Renal cortex interstitium (tissue), 15 donors: ENCODE measurements at places on chromosomes 6 and 20. TPM values are rescaled to one million over a fixed set of nuclear protein-coding genes. Genes with fewer than 3 reads are reported as not detected.
A peak's percentile ranks its signal among the peaks of the same experiment; 100 is the strongest.

CNR1 gene
- polyA plus RNA-seq, result 0.95 TPM

DNA sequence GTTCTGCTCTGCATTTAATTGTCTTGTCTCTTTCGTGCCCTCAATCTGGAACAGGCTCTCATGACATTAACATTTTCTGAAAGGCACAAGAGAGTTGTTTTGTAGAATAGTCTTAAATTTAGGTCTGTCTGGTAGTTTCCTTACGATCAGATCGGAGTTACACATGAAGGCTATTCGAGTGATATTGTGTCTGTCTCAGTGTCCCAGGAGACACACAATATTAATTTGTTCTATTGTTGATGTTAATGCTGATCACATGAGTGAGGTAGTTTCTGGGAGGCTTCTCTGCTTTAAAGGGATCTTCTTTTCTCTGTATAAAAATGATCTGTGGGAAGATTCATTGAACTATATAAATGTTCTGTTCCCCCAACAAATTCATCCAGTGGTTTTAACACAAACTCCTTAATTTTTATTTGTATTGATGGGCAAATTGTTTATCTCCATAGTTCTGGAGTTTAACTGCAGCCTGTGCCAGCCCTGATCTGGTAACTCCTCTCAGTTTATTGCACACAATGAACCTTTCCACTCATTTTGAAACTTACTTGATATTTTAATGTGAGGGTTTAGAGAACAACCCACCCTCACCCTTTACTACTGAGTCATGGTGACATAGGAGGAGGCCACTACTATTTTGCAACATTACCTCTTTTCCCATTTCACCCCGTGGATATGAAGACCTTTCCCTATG, 223.0 kb downstream of the CBLN4 start:
- no peak for DNase-seq

- peak; percentile 88 for DNase-seq
These were observed at the start of gene REV3L for GRCh38 chr6:111482959-111483735. Gene REV3L (minus strand): TSS chr6:111483218. CDS start chr6:111482888, 330 bp downstream.

DNA sequence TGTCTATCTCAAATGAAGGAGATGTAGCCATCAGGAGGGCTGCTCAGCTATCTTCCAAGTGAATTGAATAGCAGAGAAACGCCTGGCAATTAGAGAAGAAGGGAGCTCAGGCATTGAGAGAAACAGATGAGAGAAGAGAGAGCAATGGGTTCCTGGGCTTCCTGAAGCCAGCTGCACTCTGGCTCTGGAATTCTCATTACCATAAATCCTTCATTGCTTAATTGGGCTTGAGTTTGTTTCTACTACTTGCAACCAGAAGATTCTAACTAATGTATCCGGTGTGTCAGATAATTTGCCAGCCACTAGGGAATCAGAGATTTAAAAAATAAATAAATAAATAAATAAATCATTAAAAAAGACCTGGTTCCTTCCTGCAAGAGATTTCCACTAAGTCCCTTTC, 25.0 kb upstream of the CDKAL1 start:
- DNase-seq, result no peak

SLC22A16 gene
- polyA plus RNA-seq, result 0.93 TPM

- no peak for DNase-seq
These were observed 3.4 kb upstream of the BHLHE23 start for GRCh38 chr20:63009988-63010769.

- DNase-seq, result peak; percentile 23
These were observed 24.4 kb downstream of the ANGPT4 start for GRCh38 chr20:891706-892080.

ACSS1 gene
- polyA plus RNA-seq, result 27.1 TPM

ABRACL gene
- polyA plus RNA-seq, result 50.4 TPM

GRCh38 chr6:36625158-36625919, 31.2 kb downstream of the SRSF3 start:
- peak; percentile 67 for DNase-seq

DNA sequence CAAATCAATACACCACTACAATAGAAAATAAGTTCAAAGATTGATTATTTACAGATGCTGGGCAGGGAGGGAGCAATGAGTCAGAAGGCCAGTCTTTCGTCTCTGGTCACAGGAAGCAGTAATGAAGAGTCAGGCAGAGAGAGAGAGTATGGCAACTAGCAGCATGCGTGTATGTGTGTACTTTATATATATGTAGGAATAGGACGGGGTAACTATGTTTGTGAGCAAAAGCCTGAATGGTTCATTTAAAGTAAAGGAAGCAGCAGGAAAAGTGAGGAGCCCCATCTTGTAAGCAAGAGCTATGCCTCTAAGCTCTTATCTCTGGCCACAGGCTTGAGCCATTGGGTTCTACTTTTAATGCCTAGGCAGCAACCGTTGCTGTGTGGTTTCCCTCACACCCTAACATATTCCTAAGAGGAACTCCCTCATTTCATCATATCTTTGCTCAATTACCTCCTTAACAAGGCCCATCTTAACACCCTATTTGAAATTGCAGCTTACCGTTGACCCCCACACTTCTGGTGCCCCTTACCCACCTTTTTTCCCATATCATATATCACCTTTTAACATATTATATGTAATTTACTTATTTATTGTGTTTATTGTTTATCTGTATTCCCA, 66.6 kb downstream of the AFG1L start:
- no peak for DNase-seq

DNA sequence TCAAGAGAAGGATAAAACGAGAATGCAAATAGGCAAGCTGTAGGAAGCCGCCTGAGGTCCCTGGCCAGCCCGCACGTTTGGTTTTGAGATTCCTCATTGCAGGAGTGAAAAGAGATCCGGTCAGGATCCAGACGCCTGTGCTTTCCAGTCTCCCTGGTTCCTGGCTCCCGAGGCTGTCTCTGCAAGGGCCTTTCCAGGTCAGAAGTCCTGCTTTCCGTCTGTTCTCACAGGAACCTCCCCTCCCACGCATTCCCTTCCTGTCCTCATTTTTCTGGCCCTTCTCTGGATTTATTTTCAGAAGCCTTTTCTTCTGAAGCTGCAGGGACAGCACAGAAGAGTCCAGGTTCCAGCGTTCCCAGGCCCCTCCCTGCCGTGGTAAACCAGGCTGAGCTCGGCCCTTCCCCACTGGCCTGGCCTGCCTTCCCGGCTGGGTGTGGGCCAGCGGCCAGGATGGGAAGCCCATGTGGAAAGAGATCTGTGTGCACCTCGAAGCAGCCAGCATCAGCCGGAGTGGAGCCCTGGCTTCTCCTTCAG, 54.0 kb downstream of the TMEM242 start:
- DNase-seq, result peak; percentile 76

DNA sequence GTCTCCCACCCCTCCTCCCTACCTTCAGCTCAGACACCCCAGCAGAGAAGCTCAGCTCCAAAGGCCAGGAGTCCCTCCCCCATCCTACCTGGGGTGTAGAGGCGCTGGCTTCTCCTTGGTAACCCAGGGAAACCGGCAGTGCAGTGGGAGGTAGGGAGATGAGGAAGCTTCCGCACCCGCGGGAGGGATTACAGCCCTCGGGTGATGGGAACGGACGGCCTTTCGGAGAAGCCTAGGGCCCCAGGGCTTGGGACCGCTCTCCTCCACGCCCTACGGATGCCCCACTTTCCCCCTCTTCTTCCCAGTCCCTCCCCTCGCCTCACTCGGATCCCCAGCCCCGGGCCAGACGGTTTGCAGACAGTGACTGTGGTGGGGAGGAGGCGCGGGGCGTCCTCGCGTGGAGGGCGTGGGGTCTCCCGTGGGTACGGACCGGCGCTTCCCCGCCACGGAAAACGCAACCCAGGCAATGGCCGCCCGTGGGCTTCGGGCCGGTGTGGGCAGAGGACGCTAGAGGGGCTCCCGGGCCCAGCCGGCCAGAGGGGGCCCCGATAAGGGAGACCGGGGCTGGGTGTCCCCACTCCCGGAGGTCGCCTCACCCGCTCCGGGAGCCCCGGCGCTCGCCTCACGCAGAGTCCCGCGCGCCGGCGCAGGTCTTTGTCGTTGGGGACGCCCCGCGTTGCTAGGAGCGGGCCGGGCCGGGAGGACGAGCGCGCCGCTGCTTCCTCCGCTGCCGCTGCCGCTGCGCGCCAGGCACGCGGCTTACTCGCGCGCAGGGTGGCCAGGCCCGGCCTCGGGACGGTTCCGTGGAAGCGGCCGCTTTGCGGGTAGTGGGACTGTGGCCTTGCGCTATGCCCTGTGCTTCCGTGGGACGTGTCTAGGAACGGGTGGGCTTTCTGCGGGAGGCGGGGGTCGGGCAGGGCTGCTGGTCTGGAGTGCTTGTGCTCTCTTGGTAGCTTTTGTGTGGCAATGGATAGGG, 15.8 kb downstream of the AARS2 start:
- no peak for DNase-seq

- no peak for DNase-seq
These were observed 281.3 kb downstream of the BMP7 start for GRCh38 chr20:56985066-56985685.

DNA sequence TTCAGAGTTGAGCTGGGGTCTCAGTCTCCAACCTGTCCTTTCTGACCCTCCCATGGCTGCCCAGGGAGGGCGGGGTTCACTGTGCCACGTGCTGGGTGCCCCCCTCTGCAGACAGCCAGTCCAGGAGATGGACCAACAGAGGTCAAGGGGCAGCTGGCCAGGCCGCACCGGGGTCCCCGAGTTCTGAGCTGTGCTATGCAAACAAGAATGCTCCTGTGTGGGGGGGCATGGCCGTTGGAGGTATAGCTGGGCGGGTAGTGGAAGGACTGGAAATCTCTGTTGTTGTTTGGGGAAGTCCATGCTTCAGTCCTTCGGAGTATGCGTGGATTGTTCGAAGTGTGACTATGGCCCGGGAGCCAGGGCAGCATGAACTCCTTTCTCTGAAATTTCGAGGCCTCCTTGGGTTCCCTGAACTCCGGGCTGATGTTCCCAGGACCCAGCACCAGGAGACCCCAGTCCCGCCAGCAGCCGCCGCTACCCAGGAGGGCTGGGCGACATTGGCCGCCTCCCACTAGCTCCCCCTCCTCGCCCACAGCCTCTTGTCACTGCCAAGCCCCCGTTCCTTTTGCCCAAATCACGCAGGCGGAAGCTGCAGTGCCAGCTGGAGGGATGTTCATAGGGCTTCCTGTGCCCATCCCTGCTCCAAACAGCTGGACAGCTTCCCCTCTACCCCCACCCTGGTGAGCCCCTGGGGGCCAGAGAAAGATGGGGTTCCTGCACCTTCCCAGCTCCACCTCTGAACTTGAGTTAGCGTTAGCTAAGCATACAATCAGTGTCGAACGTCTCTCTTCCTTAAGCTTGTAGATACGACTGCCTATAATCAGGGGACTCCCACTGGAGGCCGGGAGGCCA, 126.6 kb downstream of the TAF4 start:
- no peak for DNase-seq

SH3BGRL2 gene
- polyA plus RNA-seq, result 33.5 TPM

LRRC73 gene
- 0.82 TPM for polyA plus RNA-seq

GRCh38 chr20:19026901-19027644, 185.4 kb upstream of the SLC24A3 start:
- DNase-seq, result no peak

POPDC3 gene
- polyA plus RNA-seq, result 0.19 TPM

DNA sequence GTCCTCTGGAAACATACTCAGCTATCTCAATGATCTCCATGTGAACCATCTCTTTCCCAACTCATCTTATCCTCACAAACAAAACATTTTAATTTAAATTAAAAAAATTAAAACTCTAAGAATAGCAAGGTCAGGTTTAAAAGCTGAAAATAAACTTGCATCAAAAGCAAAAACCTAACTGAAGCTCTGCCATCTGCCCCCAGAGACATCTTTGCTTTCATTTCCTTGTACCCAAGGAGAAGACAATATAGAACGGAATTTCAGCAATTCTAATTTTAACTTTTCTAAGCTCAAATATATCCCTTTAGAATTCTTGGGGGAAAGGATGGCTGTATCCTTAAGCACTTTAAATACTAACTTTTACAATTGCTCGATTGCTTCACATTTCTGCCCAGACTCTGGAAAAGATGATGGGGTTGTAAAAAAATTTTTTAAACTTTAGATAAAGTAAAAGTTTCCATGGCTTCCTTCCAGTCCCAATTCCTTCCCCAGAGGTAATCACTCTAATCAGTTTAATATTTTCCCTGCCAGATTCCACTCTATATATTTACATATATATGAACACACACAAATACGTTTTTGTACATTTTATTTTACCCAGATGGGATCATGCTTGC, 69.2 kb upstream of the SMIM29 start:
- no peak for DNase-seq

BANF2 gene
- not detected for polyA plus RNA-seq

DNA sequence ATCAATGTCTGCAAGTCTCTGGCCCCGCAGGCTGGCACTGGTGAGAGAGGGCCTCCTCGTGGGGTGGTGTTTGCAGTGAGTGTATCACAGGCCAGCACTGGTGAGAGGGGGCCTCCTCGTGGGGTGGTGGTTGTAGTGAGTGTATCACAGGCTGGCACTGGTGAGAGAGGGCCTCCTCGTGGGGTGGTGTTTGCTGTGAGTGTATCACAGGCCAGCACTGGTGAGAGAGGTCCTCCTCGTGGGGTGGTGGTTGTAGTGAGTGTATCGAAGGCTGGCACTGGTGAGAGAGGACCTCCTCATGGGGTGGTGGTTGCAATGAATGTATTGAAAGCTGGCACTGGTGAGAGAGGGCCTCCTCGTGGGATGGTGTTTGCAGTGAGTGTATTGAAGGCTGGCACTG, 53.3 kb upstream of the SLC22A1 start:
- no peak for DNase-seq

DNA sequence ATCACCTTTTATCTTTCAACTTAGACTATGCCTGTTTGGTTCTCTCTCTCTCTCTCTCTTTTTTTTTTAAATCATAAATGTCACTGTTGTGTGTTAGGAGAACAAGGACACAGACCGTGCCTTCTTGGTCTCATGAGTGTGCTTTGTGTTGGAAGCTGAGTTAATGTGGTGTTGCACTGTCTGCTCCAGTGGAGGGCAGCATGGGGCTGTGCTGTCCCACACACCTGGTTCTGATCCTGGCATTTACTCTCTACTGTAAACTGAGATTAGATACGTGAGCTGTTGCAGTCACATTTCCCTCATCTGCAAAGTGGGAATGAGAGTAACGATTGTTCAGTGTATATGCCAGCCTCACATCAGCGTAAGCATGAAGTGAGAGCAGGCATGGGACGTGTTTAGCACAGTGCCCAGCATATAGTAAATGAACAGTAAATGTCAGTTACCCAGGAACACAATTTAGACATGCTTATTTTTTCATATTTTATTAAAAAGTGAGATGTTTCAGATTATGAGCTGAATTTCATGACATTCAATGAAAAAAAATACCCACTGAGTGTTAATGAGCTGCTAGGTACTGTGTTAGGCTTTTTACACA, 161.1 kb downstream of the FARS2 start:
- DNase-seq, result no peak

F13A1 gene
- 20.1 TPM for polyA plus RNA-seq

SIM1 gene
- polyA plus RNA-seq, result 26.9 TPM

- DNase-seq, result no peak
These were observed 720.6 kb downstream of the RFPL4B start for GRCh38 chr6:113067612-113068275.

DNA sequence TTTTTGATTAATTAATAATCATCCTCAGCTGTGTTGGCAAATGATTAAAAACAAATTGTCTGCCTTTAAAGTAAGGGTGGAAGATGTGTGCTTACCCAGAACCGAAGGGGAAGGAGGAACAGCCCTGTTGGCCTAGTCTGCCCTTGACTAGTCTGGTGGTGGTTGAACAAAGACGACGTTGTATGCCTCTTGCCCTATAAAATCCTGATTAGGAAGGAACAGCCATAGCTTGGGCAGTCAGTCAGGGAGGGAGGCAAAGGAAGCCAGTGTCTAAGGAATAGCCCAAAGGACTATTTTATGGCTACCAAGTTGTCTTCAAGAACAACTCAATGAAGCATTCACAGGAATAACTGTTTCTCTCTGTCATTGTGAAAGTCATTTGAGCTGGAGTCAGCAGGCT, 70.7 kb downstream of the PRDM1 start:
- DNase-seq, result no peak
